Foreskin fibroblast (primary cell): ENCODE measurements at places on chromosomes 1 and 21.

DNA sequence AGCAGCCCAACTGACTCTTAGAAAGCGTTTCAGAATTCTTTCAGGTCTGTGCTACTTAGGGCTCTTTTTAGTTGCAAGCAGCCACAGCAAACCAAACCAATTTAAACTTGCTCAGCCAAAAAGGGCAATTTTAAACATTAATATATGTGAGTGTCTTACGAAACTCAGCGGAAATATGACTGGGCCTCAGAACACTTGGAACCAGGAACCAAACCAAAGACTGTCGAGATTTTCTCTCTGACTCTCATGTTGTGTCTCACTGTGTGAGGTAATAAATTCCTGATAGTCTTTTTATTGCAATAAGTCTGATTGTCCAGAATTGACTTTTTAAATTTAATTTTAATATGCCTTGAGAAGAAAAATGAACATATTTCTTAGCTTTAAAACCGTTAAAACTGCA lies 122.3 kb downstream of the SYF2 start:
- DNase-seq: no peak

GRCh38 chr1:62077821-62078220 lies 116.8 kb upstream of the L1TD1 start:
- DNase-seq: no peak

GRCh38 chr1:19957779-19958178 lies 21.6 kb downstream of the PLA2G2A start:
- DNase-seq: no peak

DNA sequence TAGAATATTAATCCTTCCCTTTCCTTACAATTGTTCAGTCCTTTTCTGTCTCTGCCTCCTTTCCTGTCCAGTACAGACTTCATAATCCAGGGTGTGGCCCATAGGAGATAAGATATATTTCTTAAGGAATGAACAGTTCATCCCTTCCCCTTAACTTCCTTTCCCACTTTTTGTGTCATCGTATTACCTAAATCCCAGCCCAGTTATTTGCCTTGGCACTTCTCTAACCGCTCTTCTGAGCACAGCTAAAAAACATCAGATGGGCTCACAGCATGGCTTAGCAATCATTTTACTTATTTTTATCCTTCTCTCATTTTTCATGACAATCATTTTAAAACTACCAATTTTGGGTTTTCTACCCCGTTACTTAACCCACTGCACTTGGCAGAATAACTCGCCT lies 39.6 kb downstream of the F3 start:
- no peak for DNase-seq

GRCh38 chr1:171128463-171128862 lies 37.8 kb downstream of the FMO3 start:
- no peak for DNase-seq

DNA sequence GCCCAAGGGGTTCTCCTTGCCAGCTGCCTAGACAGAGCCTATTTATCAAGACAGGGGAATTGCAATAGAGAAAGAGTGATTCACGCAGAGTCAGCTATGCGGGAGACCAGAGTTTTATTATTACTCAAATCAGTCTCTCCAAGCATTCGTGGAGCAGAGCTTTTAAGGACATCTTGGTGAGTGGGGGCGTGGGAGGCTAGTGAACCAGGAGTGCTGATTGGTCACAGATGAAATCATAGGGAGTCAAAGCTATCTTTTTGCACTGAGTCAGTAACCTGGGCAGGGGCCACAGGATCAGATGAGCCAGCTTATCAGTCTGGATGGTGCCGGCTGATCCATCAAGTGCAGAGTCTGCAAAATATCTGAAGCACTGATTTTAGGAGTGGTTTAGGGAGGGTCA lies 64.8 kb upstream of the MRPS6 start:
- DNase-seq: no peak

GRCh38 chr1:2270260-2271100 lies 42.4 kb downstream of the SKI start:
- DNase-seq: peak; percentile 39

- DNase-seq: no peak
Observed at GRCh38 chr1:162383091-162383490, 1.6 kb downstream of the C1orf226 start.

GRCh38 chr1:32020339-32020738 lies 6.7 kb downstream of the KHDRBS1 start:
- no peak for DNase-seq

- peak; percentile 78 for DNase-seq
Observed at GRCh38 chr1:147892731-147893214, 9.8 kb upstream of the GJA8 start.

DNA sequence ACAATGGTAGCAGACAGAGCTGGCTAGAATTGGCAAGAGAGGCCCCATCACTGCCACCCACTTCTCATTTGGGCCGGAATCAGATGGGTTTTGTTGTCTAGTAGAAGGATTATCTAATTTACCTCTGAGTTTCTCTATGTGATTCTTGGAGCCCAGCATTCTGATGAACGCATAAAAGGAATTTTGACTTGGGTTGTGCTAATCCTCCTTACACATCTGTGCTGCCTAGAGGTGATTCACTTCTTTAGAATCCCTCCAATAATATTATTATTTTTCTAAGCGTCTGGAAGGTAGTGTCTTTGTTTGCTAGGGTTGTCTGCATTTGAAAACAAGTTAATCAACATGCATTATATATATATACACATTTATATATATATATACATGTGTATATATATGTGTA lies 118.1 kb downstream of the RUNX1 start:
- peak; percentile 64 for DNase-seq

DNA sequence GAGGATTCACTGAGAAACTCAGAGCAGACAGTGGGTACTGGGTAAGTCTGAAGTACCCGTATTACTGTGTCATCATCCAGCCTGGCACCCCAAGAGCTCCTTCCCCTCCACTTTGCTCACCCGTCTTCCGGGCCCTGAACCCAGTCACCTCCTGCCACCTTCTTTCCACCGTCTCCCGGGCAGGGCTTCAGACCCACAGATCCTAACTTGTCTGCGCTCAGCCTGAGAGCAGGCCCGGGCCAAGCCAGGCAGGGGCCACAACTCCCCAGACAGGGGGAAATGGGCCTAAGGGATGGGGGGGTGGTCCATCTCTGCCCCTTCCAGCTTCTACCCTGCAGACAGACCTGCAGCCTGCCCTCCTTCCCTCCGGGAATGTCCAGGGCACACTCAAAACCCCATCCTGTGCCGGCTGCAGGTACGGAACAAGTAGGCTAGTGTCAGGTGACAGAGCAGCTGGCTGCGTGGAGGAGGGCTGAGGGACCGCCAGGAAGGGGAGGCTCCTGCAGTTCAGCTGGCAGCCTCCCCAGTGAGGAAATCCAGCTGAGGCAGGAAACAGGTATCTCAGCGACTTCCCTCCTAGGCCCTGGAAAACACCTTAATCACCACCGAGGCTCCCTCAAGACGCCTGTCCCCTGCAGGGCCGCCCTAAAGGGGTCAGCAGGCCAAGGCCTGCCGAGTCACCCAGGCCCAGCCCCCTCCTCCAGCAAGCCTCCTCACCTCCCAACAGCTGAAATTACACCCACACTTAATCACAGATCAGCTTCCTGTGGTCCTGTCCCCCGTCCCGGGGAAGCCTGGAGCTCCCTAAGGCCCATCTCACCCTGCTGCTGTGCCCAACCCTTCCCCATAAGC lies 3.5 kb downstream of the HSPG2 start:
- DNase-seq: no peak

- DNase-seq: peak; percentile 25
Observed at GRCh38 chr1:172378109-172378760, 42.2 kb upstream of the C1orf105 start.

DNA sequence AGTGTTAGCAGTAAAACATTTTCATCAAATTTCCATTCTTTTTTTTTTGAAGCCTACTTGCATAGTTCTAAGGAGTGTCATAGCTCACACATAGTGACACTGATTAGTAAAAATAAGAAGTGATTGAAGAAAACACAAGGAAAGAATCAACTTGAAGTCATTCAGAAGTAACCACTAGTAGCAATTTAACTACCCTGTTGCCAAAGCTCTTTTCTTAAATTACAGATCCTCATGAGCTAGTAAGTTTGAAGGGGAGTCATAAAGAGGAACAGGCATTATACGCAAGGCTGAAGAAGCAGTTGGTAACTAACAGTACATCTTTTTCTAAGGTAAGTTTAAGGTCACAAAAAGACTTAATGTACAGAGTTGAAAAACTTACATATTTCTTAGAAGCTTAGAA lies 332.2 kb downstream of the CHRM3 start:
- DNase-seq: no peak

- no peak for DNase-seq
Observed at GRCh38 chr1:74113333-74113732, 84.6 kb downstream of the LRRIQ3 start.

DNA sequence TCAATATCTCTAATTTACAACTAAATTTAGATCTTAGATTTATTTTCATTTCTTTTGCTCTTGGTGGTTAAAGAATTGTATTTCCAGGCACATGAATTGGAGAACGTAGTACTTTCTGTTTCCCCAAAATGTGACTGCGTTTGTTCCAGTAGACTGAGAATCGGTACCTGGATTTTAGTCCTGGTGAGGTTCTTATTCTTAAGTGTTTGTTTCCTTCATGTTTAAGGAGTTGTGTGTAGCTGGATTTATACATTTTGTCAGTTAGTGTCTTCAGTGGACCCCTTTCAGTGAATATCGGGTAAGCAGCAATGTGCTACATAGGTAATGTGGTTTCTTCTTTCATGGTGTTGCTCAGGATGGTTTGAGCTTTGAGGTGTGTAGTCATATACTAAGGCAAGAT lies 6.8 kb downstream of the MIER1 start:
- DNase-seq: no peak
